GM12891 (cell line): ENCODE measurements at places on chromosomes 4 and X.

DNA sequence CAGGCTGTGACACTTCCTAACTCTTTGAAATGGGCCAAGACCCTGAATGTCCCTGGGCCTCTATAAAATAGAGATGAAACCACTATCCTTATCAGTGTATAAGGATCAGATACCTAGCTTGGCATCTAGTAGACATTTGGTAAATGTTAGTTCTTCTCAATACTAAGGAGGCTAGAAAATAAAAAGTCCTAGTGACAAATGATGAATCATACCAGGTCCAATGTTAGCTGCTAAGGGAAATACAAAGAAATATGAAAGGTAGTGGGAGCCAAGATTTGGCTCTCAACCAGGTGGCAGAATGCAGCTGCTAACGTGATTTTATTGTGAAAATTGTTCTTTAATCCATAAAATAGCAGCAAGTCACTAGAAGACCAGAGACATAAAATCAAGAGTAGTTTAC, 19.8 kb upstream of the PPARGC1A start:
- no peak for DNase-seq

DNA sequence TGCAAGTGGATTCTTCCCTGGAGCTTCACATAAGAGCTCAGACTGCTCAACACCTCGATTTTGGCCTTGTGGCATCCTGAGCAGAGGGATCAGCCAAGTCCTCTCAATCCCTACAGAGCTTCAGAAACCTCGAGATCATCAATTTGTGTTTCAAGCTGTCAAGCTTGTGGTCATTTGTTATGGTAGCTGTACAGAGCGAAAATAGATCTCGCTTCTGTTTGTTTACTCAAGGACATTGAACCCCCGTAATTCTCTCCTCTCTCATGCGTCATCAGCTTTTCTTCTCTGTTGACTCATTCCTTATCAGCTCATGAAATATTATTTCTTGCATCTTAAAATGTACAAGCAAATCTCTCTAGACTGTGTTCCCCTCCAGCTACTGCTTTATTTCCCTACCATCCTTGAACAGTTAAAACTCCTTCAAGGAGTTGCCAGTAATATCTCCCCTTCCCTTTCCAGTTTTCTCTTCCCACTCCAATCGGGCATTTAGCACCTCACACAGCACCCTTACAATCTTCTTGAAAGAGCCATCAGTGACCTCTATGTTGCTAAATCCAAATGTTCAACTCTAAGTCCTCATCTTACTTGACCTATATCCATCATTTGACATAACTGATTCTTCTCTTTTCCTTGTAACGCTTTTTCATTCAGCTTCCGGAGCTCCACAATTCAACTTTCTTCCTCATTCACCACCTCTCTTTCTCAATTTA, 106.2 kb upstream of the FAT1 start:
- no peak for DNase-seq

DNA sequence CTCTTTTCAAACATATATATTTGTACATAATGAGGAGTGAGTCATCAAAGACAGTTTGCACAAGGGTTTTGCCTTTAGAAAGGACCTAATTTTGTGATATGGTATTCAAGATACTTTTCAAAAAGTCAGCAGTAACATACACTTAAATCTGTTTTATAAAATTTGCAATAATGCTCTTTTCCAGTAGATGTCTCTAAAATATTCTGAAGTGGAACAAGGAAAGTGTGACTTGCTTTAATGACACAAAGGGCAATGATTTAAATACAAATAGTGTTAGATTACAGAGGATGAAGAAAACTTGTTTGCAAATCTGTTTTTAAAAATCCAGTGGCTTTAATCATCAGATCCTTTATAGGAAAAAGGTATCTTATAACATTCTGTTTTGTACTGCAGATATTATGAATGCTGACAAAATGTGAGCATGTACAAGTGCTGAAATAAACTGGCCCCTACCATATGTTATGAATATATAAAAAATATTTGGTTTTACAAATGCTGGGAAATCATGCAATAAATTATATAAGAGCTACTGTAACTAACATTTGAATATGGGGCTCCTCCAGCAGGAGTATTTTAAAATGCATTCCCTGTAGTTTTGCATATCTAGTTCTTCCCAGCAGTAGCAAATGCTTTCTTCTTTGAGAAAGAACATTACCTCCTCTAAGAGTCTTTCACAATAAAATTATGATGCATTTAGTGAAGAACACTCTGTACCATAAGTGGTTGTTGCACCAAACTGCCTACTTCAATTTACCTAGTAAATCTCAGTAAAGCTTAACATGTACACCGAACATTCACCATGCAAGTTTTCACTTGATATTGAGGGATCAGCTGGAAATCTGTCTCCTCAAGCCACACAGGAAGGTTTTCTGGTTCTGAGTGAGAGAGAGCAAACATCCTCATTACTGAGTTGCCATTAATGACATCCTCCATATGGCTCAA, 20.2 kb downstream of the MMRN1 start:
- no peak for DNase-seq

DNA sequence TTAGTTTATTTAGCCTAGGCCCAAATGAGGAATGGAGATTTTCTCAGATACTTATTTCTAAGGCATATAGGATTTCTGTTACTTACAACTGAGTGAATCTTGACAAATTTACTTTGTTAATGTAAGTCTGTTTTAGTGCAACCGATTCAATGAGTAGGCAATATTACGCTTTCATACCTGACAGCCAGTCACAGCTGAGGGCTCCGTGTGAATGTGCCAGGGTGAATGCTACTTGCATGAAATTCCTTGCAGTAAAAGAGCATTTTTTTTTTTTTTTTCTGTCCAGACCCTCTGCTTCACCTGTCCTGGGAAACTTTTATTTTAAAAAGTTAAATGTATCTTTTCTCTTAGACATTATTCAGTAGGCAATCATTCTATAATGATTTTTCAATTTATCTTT, 1100.0 kb downstream of the FAT4 start:
- no peak for DNase-seq

DNA sequence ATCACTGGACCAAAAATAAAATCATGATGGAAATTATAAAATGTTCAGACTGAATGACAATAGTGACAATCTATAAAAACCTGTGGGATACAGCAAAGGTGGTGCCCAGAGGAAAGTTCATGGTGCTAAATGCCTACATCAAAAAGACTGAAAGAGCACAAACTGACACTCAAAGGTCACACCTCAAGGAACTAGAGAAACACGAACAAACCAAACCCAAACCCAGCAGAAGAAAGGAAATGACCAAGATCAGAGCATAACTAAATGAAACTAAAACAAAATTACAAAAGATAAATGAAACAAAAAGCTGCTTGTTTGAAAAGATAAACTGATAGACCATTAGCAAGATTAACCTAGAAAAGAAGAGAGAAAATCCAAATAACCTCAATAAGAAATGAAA, 78.7 kb downstream of the ANAPC10 start:
- no peak for DNase-seq

DNA sequence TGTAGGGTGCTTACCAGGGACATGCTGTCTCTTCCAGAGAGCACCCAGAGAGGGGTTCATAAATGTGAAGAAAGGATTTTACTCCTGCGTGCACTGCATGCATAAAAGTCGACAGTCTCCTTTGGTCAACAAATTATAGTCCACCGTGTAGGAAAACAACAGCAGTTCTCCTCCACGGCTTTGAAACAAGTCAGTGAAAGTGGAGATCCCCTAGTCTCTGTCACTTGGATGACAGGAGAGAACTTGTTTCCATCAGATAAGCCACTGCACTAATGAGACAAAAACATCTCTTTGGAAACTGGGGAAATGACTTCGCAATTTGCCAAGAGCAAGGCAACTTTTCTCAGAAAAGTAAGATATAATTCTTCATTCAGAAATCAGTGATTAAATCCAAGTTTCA, 9.7 kb downstream of the UNC5C start:
- no peak for DNase-seq

DNA sequence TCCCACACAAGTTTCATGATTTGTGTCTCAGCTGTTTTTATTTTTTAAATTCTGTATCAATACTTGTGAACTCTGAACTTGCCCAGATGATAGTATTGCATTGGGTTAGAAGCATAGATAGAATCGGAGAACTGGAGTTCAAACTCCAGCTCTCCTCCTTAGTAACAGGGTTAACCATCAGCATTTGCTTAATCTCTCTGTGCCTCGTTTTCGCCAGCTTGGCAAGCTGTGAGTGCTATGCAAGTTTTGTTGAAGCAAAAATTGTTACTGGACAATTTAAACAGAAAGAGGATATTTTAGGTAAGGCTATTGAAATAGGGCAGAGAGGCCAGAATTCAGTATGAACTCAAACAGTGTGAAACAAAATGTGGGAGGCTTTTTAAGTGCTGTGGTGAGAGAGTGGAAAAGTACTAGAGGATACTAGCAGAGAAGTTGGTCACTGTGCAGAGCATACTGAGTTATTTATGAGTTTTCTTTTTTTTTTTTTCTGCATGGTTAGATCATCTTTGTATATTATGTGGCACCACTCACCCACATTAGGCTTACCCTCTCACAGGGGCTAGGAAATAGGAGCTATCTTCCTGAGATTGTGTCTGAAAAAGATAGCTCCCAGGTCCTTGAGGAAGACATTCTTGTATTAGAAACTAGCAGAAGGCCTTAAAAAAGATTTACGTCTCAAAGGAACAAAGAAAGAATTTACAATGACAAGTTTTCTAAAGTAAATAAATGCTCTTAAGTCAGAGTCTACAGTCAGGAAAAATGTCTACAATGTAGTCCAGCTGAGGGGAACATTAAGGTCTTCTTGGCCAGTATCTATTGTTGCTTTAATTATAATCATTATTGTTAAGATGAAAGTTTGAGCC, 1126.6 kb downstream of the FAT4 start:
- no peak for DNase-seq

- DNase-seq = no peak
These were observed 31.3 kb downstream of the SUPT20HL2 start for GRCh38 chrX:24282381-24283126.

DNA sequence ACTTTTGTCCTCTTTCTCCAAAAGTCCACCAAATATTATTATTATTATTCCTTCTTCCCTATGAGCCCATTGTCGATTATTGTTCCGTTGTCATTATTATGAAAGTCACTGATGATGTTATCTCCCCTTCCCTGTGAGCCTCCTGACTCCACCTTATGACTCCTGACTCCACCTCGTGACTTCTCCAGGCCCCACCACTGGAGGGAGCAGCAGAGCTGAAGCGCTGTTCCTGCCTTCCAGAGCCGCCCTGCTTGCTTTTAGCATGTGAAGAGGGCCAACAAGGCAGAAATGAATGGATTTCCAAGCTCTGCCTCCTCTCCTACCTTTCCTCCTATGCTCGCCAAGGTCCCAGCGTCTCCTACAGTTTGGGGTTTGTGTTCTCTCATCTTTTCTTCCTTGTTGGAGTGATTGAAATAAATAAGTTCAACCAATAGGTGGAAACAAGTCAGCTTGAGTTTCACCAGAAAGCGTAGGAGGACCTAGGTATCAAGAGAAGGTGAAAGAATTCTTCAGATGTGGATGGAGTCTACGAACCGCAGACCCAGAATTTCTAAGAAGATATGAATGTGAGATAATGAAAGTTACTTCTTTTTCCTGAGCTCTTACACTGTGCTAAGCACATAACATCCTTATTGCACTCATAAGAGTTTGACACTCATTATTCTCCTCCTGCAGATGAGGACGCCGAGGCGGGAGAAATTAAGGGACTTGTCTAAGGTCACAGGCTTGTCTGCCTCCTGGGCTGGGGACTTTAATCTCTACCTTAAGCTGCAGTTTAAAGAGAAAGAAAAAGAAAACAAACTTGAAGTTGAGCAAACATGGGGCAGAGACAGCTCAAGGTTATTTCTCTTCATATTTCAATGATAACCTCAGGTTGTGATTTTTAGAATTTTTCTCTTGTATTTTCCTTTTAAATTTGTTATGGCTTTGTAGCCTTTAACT, 26.1 kb downstream of the IGSF1 start:
- DNase-seq = no peak

GRCh38 chr4:184370711-184371389, 103.5 kb downstream of the IRF2 start:
- no peak for DNase-seq

DNA sequence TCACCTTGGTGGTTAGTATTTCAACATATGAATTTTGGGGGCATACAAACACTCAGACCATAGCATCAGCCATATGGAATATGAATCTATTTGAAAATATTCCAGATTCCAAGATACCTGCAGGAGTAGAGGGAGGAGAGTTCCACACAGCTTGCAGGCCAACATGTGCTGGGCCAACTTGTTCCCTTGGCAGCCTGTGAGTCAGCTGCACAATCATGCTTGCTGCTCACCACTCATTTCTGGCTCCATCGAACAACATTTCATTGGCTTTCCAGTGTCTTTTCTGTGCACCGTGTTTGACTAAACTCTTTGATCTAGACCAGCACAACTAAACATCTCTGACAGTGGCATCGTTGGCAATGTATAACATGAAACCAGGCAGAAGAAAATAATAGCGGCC, 282.5 kb upstream of the RASGEF1B start:
- no peak for DNase-seq

- peak; percentile 30 for DNase-seq
These were observed 27.1 kb downstream of the CFAP299 start for GRCh38 chr4:80362578-80363181.

- DNase-seq = no peak
These were observed 63.4 kb upstream of the MAB21L2 start for GRCh38 chr4:150518559-150518958.

DNA sequence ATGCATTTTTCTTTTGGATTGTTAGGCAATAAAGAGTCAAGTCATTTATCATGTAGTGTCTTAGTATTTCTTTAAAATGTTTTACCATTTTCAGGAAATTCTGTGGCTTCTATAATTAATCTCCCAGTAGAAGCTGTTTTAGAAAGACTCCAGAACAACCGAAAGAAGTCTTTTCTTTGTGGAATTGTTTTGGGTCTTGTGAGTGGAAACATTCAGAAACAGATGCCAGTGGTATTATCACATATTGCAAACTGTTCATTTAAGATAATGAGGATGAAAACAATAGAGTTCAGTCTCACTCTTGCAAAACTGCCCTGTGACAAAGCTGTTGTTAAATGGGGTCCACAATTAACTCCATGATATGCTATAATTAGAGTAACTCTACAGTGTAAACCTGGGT, 211.2 kb upstream of the KIT start:
- no peak for DNase-seq

DNA sequence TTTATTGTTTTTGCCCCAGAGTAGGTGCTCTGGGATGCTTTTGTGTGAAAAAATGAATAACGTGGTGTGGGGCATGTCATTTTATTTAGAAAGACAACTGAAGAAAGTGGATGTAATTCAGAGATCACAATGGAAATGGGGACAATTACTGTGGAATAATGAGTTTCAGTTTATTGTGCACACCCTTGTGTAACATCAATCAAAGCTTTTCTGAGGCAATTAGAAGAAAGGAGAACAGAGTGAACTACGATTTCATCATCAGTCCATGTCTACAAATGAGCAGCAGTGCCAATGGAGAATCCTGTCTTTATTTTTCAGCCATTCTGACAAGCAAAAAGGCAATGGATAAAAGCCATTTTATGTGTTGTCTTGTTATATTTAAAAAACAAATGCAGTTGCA, 339.2 kb downstream of the TMA16 start:
- no peak for DNase-seq
